ENCODE measurements at places on chromosomes 2 and 18.

GRCh38 chr18:49499046-49499637 is 12.1 kb upstream of the C18orf32 start:
- no peak for DNase-seq

- DNase-seq = no peak
Observed at GRCh38 chr2:232522623-232523401, 2.6 kb downstream of the PRSS56 start.

DNA sequence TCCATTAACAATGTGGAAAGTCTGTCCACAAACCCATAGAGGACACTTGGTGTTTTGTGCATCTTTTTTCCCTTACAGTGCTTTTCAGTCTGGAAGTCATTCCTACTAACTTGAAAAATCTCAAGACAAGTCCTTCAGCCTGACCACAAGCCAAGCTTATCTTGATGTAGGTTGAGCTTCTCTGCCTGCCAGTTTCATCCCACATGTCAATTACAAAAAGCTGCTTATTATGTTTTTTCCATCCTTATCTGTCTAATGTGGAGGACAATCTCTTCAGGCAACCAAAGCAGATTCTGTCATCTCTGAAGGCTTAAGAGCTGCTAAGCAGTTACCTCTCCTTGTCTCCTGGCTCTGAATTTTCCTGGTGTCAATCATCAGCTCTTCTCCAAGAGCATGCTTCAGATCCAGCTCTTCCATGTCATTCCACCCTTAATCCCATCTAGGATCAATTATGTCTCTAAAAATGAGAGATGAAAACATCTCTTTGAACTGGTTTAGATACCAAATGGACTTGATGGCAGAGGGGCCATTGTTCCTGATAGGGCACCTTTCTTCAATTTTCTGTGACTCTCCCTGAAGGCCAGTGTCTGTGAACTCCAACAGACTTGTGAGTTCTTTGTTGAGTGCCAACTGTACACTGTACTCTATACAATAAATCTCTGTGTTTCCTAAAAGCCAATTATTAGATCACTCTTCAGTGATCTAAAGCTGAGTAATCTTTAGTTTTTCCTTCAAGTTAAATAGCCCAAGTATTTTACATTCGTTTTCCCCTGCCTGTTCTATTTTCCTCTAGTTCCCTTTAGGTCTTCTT is 208.6 kb downstream of the RBM43 start:
- no peak for DNase-seq

DNA sequence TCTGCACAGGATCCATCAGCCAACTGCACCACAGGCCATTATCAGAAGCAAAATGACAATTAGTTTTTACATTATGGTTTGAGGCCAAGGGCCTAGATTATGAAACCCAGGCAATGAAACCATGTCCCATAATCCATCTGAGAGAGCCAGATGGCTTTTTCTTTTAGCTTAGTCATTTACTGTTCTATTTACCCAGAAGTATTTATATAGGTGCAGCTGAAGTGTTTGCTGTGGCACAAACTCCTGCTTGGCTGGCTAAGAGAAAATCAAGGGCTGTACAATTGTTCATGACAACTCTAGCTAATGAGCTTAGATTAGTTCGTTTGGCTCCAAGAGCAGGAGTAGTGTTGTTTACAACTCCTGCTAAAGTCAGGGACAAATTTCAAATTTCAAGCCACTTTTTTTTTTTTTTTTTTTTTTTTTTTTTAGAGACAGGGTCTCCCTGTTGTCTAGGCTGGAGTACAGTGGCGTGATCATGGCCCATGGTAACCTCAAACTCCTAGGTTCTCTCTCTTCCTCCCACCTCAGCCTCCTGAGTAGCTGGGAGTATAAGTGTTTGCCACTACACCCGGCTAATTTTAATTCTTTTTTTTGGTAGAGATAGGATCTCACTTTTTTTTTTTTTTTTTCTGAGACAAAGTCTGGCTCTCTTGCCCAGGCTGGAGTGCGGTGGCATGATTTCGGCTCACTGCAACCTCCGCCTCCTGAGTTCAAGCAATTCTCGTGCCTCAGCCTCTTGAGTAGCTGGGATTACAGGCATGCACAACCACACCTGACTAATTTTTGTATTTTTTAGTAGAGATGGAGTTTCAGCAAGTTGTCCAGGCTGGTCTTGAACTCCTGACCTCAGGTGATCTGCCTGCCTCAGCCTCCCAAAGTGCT is 18.4 kb upstream of the REV1 start:
- DNase-seq = no peak

DNA sequence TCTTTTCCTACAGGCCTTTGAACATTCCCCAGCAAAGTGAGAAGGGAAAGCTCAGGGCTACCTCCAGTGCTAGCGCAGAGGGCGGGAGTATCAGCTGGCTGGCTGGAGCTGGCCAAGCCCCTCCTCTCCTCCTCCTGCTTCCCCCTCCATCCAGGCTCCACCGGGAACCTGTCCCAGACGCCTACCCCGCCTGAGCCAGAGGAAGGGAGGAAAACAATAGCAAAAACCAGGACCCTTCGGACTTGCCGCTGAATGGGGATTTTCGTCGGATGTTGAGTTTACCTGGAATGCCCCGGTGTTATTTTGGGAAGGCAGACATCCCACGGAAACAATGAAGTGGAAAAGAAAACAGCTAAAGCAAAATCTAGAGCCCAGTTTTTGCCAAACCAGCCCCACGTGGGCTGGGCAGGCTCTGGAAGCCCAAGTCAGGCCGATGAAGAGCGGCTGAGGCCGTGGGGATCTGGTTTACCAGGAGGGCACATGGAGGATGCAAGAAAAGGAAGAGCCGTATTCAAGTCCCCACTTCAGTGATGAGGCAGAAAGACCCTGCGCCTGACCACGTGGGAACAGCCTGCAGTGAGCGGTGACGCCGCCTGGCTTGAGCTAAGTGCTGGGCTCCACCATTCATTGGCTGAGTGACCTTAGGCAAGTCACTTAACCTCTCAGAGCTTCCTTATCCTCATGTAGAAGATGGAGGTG is 100.4 kb upstream of the LCLAT1 start:
- no peak for DNase-seq

GRCh38 chr2:67845621-67846369 is 217.0 kb downstream of the C1D start:
- DNase-seq = peak; percentile 67

GRCh38 chr2:217297096-217297495 is 437.2 kb upstream of the TNP1 start:
- no peak for DNase-seq

GRCh38 chr18:58893388-58894099 is 28.9 kb downstream of the ZNF532 start:
- no peak for DNase-seq

Measured in choroid plexus epithelial cell (primary cell).